ENCODE measurements at places on chromosomes 2 and 18.

- no peak for DNase-seq
Measured at GRCh38 chr2:209368914-209369313, 54.9 kb upstream of the MAP2 start.

GRCh38 chr2:42102591-42103450 is 55.0 kb downstream of the PKDCC start:
- peak; percentile 20 for DNase-seq

- DNase-seq, result no peak
Measured at GRCh38 chr2:37306024-37306423, 18.6 kb downstream of the PRKD3 start.

DNA sequence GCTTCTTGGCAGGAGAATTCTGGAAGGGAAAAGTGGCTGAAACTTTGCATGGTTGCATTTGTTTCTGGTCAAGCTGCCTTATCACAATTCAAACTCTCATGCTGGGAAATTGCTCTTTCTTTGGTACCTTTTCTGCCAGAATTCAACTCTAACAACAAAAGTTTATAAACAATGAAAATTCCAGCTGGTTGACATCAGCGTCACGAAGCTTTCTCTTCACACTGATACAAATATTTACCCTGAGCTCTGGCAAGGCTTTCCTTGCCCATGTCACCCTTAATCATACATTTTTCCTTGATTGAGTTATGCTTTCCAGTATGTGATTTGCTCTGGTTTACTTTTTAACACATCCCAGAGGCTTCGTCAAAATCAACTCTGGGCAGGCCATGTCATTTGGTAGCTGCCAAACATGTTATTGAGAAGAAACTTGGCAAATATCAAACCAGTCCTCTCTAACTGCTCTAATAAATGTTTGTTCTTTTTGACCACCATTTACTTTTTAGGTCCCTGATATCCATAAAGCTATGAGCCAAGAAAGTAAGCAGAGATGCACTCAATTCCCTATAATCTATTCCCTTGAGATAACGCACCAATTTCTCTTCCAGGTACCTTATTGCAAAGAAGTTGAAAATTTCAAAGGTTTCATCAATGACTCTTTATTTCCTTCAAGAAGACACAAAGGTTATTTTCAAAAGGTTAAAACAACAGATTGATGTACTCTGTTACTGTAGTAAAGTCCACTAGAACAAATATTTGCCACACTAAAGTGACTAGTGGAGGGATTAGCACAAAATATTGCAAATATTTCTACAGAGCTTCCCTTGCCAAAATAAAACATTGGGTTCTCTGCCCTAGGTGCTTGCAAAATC is 1241.1 kb upstream of the ZEB2 start:
- DNase-seq, result no peak

- peak; percentile 22 for DNase-seq
Measured at GRCh38 chr2:241064008-241064801, 37.9 kb downstream of the MTERF4 start.

- no peak for DNase-seq
Measured at GRCh38 chr18:23057096-23057495, 78.2 kb upstream of the CABLES1 start.

DNA sequence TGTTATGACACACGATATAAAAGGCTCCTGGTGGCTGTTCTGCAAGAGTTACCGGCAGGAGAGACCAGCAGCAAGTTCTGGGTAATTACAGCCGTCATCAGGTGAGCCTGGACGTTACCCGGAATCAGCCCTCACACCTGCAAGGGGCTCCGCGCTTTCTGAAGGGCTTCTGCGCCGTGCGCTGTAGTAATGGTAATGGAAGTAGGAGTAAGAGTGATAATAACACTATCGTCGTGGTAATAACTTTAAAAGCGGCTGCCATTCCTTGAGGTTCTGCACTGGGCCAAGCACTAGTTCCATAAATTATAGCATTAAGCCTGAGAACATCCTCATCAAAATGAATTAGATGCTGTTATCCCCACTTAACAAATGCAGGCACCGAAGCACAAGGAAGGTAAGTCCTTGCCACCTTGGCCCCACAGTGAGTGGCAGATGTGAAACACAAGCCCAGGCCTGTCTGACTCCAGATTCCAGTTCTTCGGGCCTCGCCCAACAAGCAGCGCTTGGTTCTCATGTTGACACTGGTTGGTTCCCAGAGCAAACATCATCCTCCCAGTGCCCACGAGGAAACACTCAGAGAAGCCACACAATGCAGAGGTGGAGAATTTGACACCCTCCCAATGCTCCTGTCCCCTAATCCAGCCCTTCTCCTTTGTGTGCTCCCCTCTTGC is 205.2 kb downstream of the EIPR1 start:
- DNase-seq, result no peak
